ENCODE measurements at places on chromosomes 16 and 17.

- no peak for DNase-seq
These were observed 52.8 kb downstream of the CBFA2T3 start for GRCh38 chr16:88923926-88924833.

GRCh38 chr16:9818702-9819101 is 363.5 kb downstream of the GRIN2A start:
- no peak for DNase-seq

GRCh38 chr17:77804796-77805426 is 153.6 kb upstream of the TNRC6C start:
- no peak for DNase-seq

- DNase-seq, result no peak
These were observed 127.7 kb upstream of the GSE1 start for GRCh38 chr16:85485379-85485778.

DNA sequence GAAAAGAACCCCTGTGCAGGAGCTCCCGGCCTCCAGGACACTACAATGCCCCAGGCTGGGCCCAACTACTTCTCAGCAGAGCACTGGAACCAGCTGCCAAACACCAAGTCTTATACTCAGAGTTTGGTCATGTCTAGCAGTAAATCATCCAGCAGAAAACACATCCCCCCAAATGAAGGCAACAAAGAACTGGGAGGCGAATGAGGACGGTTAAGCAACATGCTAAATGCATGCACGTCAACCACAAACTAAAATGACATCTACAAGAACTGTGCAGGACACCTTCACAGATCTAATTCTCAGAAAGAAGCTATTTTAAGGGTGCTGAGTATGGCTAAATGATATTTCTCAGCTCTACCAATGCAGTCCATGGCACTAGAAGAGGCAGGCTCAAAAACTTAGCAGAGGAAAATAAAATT is 7.6 kb upstream of the IRX5 start:
- no peak for DNase-seq

DNA sequence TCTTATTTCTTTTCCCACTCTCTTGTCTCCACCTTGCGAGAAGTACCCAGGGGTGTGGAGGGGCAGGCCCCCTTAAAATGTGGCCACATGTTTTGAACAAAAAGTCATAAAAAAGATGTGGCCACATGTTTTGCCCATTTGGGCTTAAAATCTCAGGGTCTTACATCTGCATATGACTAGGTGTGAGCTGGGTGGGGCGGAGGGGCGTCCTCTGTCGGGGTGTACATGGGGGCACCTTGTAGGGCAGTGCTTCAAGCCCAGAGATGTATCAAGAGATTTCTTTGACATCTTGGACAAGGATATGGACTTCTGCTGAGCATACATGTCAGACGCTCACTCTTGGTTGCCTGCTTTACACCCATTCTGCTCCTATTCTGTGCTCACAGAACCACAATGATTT is 13.0 kb upstream of the SLC47A1 start:
- DNase-seq, result no peak

GRCh38 chr17:50123649-50124349 is 6.2 kb downstream of the SAMD14 start:
- no peak for DNase-seq

GRCh38 chr17:1478418-1478817 is 14.1 kb downstream of the MYO1C start:
- no peak for DNase-seq

GRCh38 chr17:55818451-55819375 is 67.9 kb downstream of the PCTP start:
- DNase-seq, result no peak

DNA sequence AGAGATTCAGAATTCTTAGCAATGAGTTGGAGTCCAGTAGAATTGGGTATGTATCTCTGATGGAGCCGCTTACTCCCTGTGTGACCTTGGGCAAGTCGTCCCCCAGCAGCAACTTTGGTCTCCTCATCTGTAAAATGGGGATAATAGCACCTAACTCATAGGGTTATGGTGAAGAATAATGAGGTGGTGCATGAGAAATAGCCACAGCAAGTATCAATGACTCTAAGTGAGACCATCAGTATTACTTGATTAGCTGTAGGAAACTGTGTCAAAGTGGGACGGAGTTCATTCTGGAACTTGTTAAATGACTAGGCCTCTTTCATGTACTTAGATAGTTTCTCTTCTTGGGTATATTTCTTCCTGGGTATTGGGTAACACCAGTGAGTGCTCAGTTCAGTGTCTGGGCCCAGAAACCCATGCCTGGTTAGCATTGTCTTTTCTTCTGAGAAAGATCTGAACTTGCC is 6.4 kb downstream of the PRKCB start:
- DNase-seq, result no peak

- DNase-seq, result no peak
These were observed 29.8 kb downstream of the ARHGAP27 start for GRCh38 chr17:45402916-45403315.

DNA sequence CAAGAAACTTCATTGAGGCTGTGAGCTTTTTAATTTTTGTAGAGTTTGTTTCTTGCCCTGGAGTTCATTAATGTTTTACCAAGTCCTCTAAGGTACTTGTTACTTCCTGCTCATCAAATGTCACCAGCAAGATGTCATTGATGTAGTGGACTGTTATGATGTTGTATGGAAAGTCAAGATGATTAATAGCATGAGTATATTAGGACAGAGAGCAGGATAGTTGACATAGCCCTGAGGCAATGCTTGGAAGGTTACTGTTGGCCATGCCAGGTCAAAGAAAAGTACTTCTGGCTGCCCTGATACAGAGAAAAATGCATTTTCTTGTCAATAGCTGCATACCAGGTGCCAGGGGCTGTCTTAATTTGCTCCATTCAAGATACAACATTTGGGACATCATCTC is 6.7 kb downstream of the KRTAP1-5 start:
- DNase-seq, result no peak

GRCh38 chr17:8801135-8801840 is 2.1 kb upstream of the MFSD6L start:
- no peak for DNase-seq

DNA sequence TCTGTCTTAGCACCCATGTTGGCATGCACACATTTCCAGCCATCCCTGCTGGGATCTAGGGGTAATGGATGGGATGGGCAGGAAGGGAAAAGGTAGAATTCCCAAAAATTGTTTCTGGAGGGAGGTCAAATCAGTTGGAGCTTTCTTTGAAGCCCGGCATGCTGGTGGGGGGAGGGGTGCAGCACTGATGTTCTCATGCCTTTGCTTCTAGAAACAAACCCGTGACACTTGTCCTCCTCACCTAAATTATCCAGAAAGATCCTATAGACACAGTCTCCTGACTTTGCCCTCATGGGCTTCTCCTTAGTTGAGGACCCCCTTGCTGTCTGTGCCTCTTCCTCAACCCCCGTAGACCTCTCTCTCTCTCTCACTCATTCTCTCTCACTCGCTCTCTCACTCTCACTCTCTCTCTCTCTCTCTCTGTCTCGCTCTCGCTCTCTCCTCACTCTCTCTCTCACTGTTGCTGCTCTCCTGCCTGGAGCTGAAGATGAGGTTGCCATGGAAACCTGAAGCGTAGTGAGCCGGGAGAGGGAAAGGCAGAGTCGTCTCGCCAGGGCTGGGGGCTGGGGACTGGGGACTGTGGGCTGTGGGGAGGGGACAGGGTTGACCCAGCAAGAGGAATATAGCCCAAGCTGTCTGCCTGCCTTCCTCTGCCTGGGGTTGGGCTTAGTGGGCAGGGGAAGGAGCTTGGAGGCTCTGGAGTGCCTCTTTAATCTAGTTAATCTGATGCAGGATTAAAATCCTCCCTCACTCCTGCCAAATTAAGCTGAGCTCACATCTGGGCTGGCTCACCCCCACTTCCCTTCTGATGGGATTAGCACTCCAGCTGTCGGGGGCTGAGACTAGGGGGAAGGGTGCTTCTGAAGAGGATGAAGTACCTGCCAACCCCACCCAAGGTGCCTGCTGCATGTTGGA is 16.1 kb downstream of the LASP1 start:
- DNase-seq, result no peak

- DNase-seq, result no peak
These were observed 39.2 kb downstream of the ADCY7 start for GRCh38 chr16:50305441-50306061.

DNA sequence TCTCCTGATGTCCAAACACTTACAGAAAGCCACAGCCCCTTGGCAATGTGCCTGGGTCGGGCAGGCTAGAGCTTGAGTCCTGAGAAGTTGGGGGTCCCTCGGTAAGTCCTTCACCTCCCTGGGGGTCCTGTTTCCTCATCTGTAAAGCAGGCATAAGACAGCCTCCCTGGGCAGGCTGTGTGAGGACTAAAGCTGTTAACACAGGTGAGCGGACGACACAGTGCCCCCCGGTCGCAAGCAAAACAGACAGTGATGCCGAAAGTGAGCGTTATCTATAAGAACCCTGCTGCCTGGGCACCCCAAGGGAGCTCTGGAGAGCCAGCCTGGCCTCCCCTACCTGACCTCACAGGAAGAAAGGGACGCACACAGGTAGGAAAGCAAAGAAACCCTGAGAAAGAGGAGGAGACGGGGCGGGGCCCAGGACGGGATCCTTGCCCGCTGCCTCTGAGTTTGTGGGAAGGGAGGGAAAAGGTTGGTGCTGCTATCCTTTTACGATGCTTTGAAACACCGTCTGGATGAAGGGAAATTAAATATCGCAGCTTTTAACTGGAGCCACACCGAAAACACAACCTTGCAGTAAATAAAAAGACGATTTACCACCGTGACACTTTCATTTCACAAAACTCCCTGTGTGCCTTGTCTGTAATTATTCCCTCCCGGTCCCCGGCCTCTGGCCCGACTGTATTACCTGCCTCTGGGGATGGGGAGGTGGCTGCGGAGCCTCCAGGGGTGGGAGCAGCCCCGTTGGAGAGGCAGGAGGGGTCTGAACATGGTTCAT is 67.1 kb downstream of the ENGASE start:
- DNase-seq, result no peak

GRCh38 chr16:29816694-29817441 is 916 bp downstream of the PAGR1 start:
- DNase-seq, result no peak

DNA sequence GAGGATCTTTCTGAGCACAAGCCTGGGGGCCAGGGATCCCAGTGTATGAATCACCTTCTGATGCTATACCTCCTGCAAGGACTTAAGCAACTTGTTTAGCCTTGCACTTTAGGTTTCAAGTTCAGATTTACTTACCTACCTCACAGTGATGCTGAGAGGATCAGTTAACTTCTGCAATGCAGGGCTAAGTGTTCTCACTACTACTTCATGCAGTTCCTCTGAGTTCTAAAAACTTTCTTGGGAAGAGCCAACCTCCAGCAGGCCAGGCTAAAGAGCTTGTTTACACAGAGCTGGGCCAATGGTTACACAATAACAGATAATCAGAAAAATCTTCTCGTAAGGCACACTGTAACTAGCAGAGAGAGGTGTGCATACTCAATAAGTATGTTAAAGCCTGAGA is 13.0 kb downstream of the VEZF1 start:
- no peak for DNase-seq

- DNase-seq, result no peak
These were observed 3.4 kb downstream of the SLC16A5 start for GRCh38 chr17:75090871-75091854.

GRCh38 chr17:56833057-56833808 is 487 bp downstream of the C17orf67 start:
- DNase-seq, result no peak
